ENCODE measurements at places on chromosomes 2 and 18.

DNA sequence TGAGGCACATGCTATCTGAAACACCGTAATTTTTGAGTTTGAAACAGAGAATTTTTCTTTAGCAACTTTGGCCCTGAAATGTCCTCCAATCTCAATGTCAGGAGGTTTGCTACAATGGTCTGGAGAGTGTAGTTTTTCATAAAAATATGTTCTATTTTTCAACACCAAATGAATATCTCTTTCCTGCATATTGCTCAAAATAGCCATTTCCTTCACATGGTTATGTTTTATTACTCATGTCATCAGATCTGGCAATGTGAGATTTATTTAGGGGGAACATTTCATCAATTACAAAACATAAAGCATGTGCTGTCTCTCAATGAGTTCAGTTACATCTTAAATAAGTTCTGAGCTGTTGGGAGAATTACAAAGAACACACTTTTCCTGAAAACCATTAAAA lies 871.9 kb upstream of the FSHR start:
- no peak for DNase-seq

DNA sequence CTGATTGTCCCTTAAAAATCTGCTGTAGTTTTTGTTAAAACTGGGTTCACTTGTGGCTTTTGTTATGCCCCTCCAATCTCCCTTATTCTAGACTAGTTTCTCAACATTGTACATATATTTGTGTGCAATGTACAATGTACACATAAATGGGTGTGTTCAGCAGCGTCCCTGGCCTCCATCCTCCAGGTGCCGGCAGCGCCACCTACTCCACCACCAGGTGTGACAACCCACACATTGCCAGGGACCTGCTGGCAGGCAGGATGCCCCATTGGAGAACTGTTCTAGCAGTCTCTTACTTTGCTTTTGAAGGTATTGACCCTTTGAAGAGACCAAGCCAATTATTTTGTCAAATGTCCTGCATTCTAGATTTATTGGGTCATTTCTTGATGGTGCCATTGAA lies 75.4 kb downstream of the SH3RF3 start:
- DNase-seq: no peak

- DNase-seq: no peak
These were observed at the start of gene KCNF1 for GRCh38 chr2:10911291-10912075. KCNF1 (plus strand) TSS chr2:10911934; CDS start chr2:10912427, 493 bp downstream.

DNA sequence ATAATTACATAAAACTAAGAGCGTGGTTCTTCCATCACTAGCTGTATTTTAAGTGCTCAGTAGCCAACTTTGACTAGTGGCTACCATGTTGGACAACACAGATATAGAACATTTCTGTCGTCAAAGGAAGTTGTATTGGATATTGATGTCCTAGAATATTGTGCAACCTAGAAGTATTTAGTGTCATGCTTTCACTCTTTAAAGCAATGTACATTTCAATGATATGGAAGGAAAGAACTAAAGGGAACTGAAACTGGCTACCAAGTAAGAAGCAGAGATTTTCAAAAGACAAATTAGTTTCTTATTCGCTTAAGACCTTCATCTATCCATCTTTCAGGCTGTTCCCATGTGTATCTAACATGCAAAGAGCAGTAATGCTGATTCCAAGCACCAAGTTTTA lies 85.4 kb upstream of the EML6 start:
- no peak for DNase-seq

DNA sequence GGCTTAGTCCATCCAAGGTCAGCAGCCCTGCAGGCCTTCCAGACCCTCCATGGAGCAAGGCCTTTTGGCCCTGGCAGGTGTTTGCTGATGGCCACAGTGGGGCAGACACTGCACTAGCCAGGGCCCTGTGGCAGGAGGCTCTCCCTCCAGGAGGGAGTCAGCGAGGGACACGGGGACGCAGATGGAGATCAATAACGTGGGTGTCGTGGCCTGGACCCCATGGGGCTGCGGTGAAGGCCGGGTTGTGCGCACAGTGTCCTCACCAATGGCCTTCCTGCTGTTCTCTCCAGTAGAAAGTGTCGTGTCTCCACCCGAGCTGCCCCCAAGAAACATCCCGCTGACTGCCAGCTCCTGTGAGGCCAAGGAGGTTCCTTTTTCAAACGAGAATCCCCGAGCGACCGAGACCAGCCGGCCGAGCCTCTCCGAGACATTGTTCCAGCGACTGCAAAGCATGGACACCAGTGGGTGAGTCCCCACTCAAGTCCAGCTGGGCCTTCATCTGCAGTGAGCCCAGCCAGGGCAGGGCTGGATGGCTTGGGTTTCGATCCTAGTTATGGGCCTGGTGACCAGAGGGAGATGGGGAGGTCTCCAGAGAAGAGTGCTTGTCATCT lies 65.4 kb downstream of the INPP5D start:
- no peak for DNase-seq

DNA sequence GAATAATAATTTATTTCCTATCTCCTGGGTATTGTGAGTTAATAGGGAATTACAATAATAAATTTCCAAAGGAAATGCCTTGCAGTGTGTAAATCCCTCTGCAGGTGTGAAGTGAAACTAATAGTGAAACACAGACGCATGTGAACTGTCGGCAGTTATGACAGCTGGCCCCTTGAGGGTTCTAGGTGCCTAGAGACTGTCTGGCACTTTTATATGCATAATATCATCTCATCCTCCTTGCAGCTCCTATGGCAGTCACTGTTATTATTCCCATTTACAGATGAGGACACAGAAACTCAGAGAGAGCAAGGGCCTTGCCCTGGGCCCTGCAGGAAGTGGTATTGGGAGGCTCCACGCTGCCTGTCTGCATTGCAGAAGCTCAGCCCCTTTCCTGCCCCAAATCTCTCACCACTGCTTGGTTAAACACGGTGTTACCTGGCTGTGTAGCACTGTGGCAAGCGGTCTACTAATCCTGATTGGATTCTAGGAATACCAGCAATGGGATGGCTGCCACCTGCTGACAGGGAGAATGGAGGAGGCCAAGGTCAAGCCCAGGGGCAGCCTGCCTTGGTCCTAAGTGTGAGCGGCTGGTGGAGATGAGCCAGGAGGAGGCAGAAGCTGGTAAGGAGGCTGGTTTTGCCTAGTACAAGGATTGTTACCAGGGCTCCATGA lies 32.8 kb upstream of the ACKR3 start:
- no peak for DNase-seq

DNA sequence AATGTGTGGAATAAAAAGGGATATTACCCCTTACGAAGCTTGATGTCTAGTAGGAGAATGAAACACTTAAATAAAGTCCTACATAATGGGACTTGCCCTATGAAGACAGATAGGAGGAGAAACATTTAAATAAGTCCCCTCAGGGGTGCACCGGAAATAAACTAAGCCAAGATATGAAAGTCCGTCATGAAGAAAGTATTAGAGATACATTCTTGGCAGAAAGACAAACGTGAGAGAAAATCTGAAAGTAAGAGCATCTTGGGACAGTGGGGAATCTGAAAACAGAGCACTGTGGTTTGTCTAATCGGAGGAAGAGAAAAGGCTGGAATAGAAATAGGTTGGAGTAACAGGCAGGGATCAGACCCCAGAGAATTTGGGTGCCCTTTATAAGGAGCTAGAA lies 516.9 kb upstream of the DSEL start:
- no peak for DNase-seq

DNA sequence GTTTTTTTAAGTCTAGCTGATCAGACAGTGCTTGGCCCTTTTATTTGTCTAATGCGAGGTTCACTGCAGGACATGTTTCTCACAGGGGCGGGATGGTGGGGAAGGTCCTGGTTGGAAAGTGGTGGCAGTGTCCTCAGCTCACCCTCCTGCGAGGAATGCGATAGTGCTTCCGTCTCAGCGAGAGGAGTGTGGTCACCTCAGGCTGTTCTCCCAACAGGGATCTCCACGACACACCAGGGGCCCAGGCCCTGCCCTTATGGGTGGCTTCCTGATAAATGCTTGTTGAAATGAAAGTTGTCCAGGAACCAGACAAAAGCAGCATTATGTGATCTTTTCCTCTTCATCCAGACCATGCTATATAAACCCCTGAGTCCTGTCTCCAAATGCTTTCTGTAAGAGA lies 70.1 kb downstream of the BOLA3 start:
- no peak for DNase-seq

GRCh38 chr2:167689444-167689843 lies 558.0 kb downstream of the STK39 start:
- DNase-seq: no peak

DNA sequence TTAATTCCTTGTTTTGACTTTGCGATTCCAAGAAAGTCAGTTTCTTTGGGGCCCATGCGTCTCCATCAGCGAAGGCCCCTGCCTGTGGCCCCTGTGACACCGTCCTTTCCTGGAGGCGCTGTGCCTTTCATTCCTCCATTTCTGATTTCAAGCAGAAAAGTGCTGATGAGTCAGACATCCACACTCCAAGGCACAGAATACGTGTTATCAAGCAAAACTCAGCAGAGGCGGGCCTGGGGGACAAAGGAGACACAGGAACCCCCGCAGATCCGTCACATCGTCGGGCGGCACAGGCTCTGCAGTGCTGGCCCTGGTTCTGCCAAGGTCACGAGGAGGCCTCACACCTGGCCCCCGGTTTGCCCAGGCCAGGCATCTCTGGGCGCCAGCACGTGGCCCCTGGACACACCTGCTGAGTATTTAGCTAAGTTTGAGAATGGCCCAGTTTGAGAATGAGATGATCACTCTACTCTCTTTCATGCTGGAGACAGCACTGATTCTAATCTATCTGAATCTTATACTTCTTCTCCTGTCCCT lies 7.2 kb upstream of the SALL3 start:
- DNase-seq: no peak

DNA sequence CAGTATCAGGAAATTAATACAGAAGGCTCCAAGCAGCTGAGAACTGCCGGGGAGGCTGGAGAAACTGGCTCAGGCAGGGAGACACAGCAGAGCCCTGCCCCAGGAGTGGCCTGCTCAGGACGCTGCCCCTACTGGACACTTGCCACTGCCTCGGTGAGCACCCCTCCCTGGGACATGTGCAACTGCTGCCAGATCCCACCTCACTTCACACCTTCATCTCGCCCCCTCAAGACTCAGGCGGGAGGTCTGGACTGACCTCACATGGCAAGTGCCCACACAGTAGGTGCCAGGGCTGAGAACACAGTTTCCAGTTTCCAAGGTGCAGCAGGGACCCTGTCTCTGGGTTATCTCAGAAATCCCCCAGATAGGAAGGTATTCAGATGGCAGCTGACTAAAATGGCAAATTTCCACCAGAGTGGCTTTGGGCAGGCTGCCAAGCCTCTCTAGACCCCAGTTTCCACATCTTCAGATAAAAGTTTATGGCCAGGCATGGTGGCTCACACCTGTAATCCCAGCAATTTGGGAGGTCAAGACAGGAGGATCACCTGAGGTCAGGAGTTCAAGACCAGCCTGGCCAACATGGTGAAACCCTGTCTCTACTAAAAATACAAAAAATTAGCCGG lies 33.7 kb upstream of the LBH start:
- DNase-seq: no peak

GRCh38 chr18:25111377-25112288 lies 240.3 kb downstream of the ZNF521 start:
- no peak for DNase-seq

DNA sequence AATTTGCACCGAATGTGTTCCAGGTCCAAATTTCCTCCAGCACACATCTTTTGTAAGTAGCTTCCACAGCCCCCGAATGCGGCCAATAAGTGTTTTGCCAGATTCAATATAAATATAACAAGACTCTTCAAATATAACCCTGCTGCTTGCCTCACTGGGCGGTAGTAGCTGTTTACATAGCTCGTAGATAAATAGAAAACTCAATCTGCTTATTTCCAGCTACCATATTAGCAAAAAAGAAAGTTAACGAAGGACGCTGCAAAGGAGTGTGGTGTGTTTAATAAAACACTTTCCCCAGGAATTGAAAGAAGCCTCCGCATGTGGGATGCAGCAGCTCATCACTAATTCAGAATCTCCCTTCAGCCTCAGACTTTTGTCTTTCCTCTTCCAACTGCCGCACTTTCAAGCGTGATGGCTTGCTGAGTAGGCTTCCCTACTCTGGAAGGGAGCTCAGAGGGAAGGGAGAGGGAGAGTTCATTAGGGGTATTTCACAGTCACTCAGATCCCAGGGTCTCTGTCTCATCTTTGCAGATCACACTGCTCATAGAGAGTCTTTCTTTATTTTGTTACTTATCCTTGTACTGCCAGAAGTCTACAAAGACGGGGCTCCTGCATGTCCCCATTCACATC lies 367.0 kb downstream of the RND3 start:
- DNase-seq: no peak

GRCh38 chr2:28752631-28753376 lies 1.2 kb downstream of the PPP1CB start:
- no peak for DNase-seq

GRCh38 chr18:71808616-71809015 lies 735.5 kb downstream of the CBLN2 start:
- no peak for DNase-seq

DNA sequence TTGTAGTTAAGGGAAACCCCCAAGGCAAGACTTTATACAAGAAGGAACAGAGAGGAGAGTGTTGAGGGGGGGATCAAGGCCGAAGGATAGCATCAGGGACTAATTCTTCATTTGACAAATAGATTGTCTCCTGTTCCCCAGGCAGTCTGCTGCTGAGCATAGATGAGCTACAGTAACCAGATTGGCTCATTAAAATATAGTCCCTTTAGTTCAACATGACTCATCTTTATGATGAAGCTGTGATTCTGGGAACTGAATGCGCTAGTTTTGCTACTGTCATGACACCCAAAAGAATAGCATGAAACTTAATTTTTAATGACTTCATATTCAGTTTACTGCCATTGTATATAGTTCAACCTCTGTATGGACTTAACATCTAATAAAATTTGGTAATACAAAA lies 35.5 kb downstream of the TMEFF2 start:
- DNase-seq: no peak

DNA sequence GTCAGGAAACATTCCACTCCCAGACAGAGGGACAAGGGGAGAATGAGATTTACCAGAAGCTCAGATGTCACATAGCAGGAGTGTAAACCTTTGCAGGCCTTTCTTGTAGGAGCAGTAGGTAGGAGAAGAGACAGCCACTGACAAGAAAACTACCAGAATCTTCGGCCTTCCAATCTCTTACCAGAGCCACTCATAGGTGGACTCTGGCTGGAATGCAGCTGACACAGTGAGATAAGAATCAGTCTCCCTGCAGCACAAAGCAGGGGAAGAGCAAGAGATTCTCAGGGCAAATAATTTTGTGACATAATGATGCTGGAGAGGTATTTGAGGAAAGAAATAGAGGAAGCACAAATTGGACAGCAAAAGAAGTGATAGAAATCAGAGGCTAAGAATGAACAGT lies 1534.5 kb downstream of the DPP10 start:
- DNase-seq: no peak

- no peak for DNase-seq
These were observed 978.8 kb upstream of the POU3F3 start for GRCh38 chr2:103875131-103875530.

- DNase-seq: no peak
These were observed 7.8 kb upstream of the SERPINB2 start for GRCh38 chr18:63879709-63880108.

Data from NCI-H1436 treated with DMSO at 0.1 percent for 48 hours (cell line).